IMR-90 (cell line): ENCODE measurements at places on chromosomes 2 and 18. TPM values are rescaled to one million over a fixed set of nuclear protein-coding genes. Genes with fewer than 3 reads are reported as not detected.
A peak's percentile ranks its signal among the peaks of the same experiment; 100 is the strongest.

IL1RL1 gene
- total RNA-seq: under 0.01 TPM in 2 replicates

GAREM2 gene
- total RNA-seq: 0.28 and 0.36 TPM in 2 replicates

GRCh38 chr18:28115149-28115550 lies 61.8 kb downstream of the CDH2 start:
- DNase-seq: peak; percentile 96

GRCh38 chr2:241835611-241836010 lies 23.1 kb downstream of the PDCD1 start:
- DNase-seq: no peak

DNA sequence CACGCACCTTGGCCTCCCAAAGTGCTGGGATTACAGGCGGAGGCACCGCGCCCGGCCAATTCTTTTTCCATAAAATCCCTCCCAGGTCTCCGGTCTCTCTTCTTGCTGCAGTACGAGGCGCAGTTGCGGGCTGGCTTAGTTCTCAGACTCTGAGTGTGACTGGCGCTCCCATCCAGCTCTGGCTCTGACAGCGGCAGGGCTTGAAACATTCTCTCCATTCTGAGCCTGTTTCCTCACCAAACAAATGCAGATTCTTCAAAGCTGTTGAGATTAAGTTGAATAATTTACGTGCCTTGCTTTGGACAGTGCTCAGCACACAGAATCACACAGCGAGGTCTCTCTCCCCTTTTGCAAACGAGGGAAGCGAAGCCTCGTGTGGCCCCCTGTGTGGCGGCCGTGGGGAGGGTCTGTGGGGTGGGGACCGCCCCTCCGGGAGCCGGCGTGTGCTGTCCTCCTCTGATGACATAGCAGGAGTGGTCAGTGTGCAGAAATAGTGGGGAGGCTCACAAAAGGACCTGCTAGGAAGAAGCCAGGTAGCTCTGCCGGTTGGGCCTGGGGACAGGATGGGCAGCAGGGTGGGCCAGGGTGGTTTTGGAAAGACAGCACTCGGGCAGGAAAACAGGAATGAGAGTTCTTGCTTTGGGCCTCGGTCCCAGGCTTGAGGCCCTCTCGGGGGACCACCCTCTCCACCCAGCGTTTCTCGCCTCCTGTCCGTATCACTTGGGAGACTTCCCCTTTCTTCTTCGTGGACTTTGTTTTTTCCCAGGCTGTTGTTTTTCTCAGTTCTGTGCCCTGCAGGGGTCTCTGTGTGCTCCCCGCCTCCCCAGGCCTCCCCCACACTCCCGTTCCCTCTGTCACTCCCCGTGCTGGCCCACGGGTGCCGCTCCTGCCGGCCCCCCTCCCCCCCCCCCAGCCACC lies 75.0 kb downstream of the KCNG2 start:
- no peak for DNase-seq
